ENCODE measurements at places on chromosomes 13 and 19.

- no peak for DNase-seq
Measured at GRCh38 chr13:95023405-95023804, 277.8 kb downstream of the ABCC4 start.

DNA sequence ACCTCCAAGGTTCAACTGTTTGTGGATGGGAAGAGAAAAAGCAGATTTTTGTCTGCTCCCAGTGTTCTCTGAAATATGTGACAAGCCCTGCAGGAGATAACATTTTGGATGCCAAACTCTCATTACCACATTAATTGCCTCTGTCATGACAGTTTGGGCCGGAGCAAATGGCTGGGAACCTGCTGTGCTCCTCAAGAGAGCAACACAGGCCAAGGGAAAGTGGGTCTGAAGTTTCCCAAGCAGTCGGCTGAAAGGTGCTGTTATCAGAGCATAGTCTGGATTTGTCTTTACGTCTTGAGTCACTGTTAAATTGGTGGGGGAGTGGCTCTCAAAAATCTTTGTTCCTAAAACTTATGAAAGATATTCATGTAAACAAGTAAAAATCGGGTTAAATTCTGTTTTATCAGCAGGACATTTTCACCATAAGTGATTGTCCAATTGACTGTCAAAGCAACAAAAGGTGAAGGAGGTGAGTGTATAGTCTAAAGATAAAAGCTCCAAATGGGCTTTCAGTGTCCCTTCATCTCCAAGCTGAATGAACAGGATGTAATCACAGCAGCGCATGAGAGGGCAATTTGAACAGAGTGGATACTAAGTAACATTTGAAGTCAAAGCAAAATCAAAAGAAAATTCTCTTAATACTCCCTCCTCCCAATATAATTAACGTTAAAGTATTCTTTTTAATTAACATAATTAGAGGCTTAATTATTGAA lies 844.8 kb downstream of the PCDH17 start:
- no peak for DNase-seq

DNA sequence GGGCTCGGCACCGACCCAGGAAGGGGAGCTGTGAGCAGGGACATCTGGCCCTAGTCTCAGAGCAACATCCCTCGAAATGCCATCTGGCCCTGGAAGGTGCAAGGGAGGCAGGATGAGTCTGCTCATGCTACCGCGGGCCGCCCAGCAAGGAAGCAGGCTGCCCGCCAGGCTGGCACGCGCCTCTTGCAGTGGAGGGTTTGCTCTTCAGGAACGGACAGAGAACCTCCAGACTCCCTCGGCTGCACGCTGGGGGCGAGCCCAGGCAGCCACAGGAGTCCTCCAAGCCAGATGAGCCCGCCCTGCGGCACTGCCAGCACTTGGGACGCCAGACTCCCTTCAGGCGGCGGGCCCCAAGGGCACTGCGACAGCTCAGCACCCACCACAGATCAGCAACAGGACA lies 10.1 kb upstream of the ATP8B3 start:
- DNase-seq, result no peak

DNA sequence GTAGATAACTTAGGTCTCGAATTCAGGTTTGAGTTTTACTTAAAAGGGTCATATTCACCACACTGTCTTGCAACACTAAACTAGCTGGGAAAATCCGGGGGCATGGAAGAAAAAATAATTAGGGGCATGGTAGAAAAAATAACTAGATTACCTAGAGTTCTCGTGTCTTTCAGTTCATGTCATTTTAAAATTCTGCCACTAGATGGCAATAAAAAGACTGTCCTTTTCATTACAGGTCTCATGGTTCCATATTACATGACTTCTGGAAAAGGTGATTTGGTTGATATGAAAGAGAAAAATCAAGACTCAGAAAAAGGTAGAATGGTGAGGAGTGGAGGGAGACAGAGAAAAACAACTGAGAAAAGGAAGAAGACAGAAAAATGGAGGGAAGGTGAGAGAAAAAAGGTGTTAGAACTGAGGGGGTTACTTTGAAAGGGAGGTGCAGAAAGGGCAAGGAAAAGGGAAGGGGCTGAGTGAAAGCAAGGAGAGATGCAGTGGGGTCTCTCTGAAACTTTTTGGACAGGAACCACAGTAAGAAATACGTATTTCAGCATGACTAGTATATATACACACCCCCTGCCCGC lies 299.0 kb downstream of the KLF12 start:
- DNase-seq, result no peak

DNA sequence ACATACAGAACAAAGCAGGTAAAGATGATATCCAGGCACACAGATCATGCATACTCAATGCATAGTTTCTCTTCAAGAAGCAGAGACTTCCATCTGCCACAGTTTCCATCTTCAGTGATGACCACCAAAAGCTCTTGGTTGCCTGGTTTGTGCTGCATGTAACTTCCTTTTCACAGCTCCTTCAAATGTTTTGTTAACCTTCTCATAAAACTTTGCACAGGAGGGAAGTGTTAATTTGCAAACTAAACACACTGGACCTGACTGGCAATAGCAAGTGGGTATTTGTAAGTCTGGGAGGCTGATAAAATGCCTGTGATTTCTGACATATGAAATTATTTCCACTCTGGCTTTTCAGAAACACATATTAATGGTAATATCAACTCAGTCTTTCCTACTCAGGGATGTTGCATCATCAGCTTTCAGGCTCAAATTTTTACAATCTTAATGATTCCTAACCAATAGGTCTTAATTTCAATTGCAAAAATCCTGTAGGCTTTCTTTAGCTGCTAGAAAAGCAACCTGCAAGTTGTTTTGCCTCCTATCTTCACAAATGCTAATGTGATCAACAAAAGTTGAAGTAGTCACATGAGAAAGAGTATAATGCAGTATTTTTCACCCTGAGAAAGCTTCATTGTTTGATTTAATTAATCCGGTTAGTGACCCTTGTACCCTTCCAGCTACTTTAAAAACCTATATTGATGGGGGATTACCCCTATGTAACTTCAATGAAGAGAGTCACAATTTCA lies 575.6 kb downstream of the DIAPH3 start:
- no peak for DNase-seq

DNA sequence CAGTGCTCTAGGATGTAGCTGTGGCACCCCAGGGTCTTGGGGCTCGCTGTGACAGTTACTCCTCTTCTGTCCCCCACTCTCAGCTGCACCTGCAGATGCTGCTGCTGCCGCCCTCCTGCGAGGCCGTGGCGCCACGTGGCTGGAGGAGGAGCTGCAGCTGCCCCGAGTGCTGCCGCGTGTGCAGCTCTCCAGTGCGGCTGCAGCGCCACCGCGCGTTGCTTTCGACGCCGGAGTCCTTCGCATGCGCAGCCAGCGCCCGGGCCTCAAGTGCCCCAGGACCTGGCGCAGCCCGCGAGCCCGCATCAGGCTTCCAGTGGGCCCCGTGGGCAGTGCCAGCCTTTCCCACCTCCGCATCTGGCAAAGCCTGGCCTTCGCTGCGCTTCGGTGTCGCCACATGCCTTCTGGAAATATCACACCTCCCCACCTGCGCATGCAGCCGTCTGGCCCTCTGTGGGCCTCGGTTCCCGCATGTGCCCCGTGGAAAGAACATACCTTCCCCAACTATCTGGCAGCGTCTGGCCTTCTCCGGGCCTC lies 692 bp upstream of the ZNF580 start:
- DNase-seq, result peak; percentile 73

DNA sequence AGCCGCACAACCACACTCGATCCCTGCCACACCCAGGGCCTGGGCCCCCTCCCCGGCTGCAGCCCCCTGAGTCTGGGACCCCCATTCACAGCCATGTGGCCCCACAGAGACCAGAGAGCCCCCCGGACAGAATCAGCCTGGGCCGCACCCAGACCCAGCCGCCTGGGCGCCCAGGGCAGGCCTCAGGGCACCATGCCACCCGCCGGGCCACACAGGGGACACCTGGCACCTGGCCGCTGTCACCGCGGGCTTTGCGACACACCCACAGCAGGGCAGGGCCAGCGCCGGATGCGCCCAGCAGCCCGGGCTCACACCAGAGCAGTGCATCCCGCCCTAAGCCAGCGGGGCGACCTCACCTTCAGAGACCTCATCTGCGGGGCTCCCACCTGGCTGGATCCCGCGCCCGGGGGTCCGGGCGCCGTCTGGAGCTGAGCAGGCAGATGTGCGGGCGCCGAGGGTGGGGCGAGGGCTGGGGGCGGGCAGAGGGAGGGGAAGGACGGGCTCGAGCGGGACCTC lies 443 bp downstream of the TBXA2R start:
- peak; percentile 40 for DNase-seq

GRCh38 chr19:58338825-58339558 lies 12.2 kb downstream of the ZSCAN22 start:
- DNase-seq, result no peak

GRCh38 chr13:84946192-84946591 lies 853.0 kb downstream of the SLITRK6 start:
- DNase-seq, result no peak

- no peak for DNase-seq
Measured at GRCh38 chr13:59442944-59443486, 720.7 kb downstream of the DIAPH3 start.
